ENCODE measurements at places on chromosomes 5 and 9.
A peak's percentile ranks its signal among the peaks of the same experiment; 100 is the strongest.

DNA sequence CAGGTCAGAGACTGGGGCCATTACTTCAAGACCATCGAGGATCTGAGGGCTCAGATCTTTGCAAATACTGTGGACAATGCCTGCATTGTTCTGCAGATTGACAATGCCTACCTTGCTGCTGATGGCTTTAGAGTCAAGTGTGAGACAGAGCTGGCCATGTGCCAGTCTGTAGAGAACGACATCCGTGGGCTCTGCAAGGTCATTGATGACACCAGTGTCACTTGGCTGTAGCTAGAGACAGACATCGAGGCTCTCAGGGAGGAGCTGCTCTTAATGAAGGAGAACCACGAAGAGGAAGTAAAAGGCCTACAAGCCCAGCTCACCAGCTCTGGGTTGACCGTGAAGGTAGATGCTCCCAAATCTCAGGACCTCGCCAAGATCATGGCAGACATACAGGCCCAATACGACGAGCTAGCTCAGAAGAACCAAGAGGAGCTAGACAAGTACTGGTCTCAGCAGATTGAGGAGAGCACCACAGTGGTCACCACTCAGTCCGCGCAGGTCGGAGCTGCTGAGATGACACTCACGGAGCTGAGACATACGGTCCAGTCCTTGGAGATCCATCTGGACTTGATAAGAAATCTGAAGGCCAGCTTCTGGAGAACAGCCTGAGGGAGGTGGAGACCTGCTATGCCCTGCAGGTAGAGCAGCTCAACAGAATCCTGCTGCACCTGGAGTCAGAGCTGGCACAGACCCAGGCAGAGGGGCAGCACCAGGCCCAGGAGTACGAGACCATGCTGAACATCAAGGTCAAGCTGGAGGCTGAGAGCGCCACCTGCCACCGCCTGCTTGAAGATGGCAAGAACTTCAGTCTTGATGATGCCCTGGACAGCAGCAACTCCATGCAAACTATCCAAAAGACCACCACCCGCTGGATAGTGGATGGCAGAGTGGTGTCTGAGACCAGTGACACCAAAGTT is 9.3 kb downstream of the NIPBL start:
- no peak for DNase-seq

DNA sequence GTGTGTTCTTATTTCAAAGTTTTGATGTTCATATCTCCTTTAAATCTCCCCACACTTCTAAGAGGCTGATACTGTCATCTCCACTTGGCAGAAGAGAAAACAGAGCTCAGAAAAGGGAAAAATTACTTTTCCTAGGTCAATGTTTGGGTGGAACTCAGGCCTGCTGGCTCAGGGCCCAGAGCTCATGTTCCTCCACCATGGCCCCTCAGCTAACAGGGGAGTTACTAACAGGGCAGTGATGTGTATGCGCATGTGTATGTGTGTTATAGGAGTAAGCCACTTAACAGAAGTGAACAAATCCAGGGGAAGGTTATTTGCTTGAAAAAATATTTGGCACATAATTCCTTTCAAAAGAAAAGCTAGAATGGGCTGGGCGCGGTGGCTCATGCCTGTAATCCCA is 2.5 kb downstream of the C1QTNF2 start:
- no peak for DNase-seq

GRCh38 chr9:126981218-126981617 is 66.6 kb downstream of the RALGPS1 start:
- no peak for DNase-seq

DNA sequence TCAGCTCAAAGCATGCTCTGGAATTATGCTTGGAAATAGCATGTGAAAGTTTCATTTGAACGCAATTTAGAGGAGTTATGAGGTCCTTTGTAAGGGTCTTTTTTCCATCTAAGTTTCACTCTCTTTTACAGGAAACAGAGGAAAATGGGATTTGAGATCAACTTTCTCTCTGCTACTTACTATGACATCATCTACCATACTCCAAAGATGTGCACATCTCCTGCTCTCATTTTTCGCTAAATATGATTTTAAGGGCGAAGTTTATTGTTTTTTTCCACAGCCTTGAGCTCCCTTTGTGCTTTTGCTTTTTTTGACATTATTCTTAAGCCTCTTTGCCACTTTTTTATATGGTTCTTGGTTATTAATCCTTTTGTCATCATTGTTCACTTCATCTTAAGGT is 125.6 kb downstream of the NNT start:
- no peak for DNase-seq

- DNase-seq, result no peak
Measured at GRCh38 chr9:34250721-34251120, 71.9 kb downstream of the UBAP1 start.

DNA sequence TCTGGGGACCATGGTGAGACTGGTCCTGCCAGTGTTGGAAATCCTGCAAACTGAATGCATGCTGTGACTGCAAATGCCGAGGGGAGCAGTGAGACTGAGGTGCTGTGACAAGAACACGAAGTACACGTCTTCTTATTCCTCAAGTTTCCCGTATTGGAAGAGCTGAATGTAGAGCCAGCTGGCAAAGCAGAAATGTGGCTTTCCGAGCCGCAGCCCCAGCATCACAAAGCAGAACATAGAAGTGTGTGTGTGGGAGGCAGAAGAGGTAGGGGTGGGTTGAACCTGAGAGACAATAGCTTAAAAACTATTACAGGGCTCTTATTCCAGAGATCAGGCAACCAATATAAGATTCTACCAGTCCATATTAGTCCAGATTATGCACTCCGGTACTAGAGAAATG is 98.8 kb downstream of the CARTPT start:
- no peak for DNase-seq

- no peak for DNase-seq
Measured at GRCh38 chr5:67341478-67341877, 144.9 kb upstream of the CD180 start.

GRCh38 chr9:23850690-23851629 is 24.9 kb upstream of the ELAVL2 start:
- DNase-seq, result peak; percentile 73

DNA sequence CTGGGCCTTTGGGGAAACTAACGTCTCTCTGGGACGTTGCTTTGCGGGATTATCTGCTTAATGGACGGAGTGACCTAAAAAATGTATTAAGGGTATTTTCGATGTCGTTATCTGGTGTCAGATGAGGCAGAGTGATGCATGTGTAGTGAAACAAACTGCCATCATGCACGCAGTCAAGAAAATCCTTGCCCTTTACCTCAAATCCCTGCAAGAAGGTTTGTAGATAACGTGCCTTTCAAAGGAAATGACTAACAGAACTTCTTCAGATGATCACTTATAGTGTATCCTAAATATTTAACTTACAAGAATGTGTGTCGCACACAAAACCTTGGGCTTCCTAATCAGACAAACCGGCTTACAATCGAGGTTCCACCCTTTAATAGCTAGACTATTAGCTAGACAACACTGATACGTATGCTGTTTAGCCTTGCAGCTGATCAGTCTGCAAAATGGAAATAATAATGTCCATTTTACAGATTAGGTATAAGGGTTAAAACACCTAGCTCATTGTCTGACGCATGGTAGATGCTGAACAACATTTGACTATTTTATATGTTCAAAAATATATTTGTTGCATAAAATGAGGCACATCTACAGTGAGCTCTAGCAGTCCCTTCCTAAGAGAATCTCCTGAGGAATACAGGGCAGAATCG is 541 bp upstream of the TBCA start:
- no peak for DNase-seq

GRCh38 chr5:56154732-56155484 is 78.2 kb downstream of the ANKRD55 start:
- DNase-seq, result no peak

- DNase-seq, result no peak
Measured at GRCh38 chr5:120124961-120125360, 339.1 kb upstream of the PRR16 start.

- DNase-seq, result no peak
Measured at GRCh38 chr5:53339962-53340540, 140.4 kb upstream of the FST start.

DNA sequence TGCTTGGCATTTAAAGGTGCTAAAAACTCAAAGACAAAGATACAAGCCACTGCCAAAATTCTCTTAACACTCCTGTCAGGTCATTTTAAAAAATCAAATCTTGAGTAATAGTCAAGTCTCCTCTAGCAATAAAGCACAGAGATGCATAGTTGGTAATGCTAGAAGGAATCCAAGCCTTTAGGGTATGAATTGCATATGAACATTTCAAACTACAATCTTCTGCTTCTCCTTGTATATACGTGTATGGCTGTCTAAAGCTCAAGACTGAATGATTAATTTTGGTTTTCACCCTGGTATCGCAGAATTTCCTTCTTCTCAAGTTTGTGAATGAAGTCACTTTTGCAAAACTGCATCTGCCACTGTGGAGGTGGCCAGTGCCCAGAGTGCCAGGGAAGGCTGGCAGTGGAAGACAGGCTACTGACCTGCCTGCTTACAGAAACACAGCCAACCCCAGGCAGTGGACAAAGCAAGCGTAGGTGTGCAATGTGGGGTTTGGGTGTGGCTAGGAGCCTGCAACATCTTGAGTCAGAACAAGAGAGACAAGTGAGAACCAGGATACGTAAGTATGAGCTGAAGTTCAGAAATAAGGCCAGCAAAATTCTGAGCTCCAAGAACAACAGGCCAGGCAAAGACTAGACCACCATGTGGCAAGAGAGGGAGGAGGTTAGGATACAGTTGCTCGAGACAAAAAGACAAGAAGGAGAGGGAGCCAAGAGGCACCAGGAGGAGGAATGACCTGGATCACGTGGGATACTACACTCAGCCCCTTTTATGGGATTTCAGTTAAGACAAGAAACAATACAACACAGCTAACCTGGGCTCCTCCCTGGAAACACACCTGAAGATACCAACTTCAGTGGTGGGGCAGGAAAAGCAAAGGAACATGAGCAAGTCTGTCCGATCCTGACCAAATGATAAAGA is 22.6 kb downstream of the MYO10 start:
- no peak for DNase-seq

DNA sequence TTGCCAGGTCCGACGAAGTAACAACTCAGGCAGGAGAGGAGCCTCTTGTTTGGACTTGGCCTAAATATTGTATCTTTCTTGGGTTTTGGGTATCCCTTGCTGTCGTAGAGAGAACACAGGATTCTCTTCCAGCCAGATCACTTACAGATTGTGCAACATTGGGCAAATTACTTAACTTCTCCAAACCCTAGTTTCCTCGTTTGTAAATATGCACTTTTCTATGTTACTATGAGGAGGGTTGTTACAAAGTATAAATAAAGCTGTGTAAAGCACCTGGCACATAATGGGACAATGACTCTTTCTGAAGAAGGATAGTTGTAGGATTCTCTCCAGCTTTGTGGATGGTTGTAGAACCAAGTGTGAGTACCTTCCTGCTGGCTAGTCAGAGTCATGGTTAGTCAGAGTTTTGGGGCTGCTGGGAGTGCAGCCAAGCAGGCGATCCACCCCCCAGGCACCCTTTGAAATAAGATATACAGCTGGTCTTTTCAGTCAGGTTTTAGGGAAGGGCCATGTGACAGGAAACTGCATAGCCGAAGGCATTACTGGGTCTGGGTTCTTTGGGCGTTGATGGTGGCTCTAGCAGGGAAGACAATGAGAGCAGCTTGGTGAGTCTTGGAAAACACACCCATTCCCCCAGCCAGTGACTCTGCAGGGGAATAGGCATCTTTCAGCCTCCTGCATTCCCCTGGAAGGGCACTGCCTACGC is 49.9 kb upstream of the GDNF start:
- no peak for DNase-seq

- DNase-seq, result no peak
Measured at GRCh38 chr9:27194401-27195091, 85.5 kb downstream of the TEK start.

DNA sequence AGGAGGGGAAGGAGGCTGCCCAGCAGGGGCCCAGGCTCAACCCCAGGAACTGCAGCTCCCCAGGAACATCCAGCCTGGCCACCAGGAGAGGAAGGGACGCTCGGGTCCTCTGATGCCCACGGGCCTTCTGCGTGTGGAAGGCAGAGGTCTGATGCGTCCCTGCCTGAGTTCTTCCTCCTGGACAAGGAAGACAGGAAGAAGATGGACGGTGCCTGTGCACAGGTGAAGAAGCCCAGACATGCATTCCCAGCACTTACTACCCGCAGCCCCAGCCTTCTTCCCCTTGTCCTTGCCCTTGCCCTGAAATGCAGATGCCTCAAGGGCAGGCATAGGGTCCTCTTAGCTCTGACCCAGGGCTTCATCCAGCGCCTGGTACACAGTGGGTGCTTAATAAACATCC is 56.7 kb upstream of the IRX1 start:
- no peak for DNase-seq

- DNase-seq, result no peak
Measured at GRCh38 chr9:116594547-116594946, 92.6 kb upstream of the TRIM32 start.

- DNase-seq, result peak; percentile 43
Measured at GRCh38 chr5:176697934-176698538, 50.8 kb downstream of the TSPAN17 start.

- DNase-seq, result no peak
Measured at GRCh38 chr5:141258948-141259347, 13.8 kb downstream of the PCDHB15 start.

DNA sequence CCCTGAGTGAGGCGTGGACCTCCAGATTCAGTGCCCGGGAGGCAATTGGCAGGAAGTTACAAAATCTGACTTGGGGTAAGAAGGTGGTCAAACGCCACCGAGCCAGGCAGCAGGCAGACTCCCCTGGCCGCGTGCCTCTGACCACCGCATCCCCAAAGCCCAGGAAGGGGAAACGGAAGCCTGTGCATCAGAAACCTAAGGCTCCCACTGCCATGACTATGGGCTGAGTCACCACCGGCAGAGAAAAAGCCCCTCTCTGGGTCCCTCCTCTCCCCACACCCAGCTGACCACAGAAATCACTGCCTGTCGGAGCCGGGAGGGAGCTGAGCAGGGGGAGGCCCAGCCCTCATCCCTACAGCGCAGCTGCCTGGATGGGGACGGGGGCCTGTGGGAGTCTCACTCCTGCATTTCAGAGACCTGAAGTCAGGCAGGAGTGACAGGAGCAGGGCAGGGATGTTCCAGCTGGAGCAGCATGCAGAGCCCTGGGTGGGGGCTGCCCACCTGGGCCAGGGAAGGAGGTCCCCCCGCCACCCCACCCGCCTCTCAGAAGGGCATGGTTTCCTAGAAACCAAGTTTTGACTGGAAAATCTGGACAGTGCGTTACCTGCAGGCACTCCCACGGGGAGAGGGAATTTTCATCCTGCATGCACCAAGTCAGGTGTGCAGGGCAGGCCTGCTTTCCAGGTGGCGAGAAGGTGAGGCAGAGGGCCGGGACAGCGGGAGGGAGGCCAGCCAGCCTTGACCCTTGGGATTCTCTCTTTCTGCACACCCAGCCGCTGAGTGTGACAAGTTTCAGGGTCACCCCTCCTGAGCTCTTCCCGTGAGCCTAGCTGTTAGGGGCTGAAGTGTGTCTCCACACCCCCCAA is 68.2 kb downstream of the LRSAM1 start:
- DNase-seq, result no peak

- DNase-seq, result no peak
Measured at GRCh38 chr9:117098331-117098730, 316.5 kb downstream of the ASTN2 start.
